ENCODE measurements at places on chromosomes 4 and X. TPM values are rescaled to one million over a fixed set of nuclear protein-coding genes. Genes with fewer than 3 reads are reported as not detected.

- DNase-seq, result no peak
Observed at GRCh38 chrX:8688776-8689175, 43.2 kb downstream of the ANOS1 start.

GRCh38 chr4:147853706-147854105, 121.8 kb downstream of the ARHGAP10 start:
- DNase-seq, result no peak

GRCh38 chrX:10015723-10016518, 48.8 kb downstream of the CLDN34 start:
- DNase-seq, result peak; percentile 52

The DUX4 gene
- not detected for total RNA-seq

- no peak for DNase-seq
Observed at GRCh38 chrX:50838820-50839600, 25.0 kb upstream of the SHROOM4 start.

The C4orf36 gene
- total RNA-seq, result 1.6 TPM

- DNase-seq, result no peak
Observed at GRCh38 chrX:45524296-45524695, 323.6 kb upstream of the DIPK2B start.

DNA sequence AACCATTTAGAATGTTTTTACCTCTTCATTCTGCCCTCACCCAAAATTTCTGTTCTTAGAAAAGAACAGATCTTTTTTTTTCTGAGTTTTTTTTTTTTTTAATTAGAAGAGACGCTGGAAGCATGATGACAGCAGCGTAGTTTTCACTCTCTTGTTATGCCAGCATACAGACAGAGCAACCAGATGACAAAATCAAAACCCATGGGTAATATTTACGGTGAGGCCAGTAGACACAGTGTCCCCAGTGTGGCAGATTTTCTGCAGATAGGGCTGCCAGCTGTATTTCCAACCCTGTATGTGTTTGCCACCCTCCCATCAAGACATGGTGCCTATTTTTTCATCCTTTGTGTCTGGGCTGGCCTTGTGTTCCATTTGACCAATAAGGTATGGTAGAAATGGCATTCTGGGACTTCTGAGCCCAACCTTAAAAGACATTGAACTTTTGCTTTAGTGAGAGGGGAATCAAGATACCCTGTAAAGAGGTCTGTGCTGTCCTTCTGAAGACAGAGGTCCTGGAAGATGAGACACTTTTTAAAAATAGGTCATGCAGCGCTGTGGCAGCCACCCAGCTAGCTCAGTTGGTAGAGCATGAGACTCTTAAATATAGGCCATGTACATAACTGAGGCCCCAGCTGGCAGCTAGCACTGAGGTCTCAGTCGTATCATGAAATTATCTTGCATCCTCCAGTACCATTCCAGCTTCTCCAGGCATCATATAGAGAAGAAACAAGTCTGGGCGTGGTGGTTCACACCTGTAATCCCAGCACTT, 6.7 kb upstream of the ZNF41 start:
- DNase-seq, result no peak

The AIMP1 gene
- total RNA-seq, result 48.8 TPM

DNA sequence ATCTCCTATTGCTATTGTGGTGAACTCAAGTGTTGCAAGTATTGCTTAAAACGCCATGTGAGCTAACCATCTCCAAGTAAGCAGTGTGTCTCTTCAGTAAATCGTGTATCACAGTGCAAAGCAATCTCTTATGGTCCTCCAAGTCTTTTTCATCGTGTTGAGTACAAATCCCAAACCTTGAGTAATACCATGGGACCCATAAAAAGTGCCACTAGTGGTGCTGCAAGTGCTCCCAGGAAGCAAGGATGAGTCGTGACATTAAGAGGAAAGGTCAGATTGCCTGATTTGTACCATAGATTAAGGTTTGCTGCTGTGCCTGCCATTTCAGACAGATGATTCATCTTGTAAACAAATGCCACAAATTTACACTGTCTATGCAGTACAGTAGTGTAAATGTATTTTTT, 66.9 kb upstream of the BMPR1B start:
- DNase-seq, result no peak

The PGAM4 gene
- not detected for total RNA-seq

The SLC10A6 gene
- total RNA-seq, result not detected

GRCh38 chr4:61427818-61428495, 227.8 kb downstream of the ADGRL3 start:
- DNase-seq, result no peak

The NAT8L gene
- 28.2 TPM for total RNA-seq

DNA sequence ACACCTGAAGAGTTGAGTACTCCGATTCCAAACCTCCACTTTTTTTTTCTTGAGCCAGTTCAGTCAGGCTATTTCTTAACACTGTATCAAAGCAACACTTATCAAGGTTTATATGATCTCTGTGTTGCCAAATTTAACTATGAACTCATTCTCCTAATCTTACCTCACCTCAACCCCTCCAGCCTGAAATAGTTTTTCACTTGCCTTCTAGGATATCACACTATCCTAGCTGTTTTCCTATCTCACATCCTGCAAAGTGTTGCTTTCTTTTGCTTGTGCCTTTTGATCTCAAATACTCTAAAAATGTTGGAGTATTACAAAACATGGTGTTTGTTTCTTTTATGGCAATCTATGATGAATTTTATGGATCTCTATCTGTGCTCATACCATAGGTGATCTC, 415.0 kb downstream of the CFAP47 start:
- no peak for DNase-seq

DNA sequence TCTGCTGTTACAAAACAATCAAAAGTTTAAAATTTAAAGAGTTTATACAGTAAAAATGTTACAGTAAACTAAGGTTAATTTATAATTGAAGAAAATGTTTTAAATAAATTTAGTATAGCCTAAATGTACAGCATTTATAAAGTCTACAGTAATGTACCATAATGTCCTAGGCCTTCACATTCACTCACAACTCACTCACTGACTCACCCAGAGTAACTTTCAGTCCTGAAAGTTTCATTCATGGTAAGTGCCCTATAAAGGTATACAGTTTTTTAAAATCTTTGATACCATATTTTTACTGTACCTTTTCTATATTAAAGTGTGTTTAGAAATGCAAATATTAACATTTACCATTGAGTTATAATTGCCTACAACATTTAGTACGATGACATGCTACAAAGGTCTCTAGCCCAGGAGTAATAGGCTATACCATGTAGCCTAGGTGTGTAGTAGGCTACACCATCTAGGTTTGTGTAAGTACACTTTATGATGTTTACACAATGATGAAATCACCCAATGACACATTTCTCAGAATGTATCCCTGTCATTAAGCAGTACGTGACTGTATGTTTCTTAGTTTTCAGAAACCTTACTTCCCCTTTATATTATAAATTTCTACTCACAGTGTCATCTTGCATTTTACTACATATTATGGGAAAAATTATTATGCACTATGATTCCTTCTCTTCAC, 320.8 kb downstream of the ADAM29 start:
- DNase-seq, result no peak

- DNase-seq, result no peak
Observed at GRCh38 chrX:22686138-22686541, 313.6 kb upstream of the DDX53 start.

- no peak for DNase-seq
Observed at GRCh38 chr4:152640058-152640921, 39.5 kb downstream of the TMEM154 start.

GRCh38 chrX:145821291-145821897, 3.8 kb downstream of the SLITRK2 start:
- DNase-seq, result no peak

DNA sequence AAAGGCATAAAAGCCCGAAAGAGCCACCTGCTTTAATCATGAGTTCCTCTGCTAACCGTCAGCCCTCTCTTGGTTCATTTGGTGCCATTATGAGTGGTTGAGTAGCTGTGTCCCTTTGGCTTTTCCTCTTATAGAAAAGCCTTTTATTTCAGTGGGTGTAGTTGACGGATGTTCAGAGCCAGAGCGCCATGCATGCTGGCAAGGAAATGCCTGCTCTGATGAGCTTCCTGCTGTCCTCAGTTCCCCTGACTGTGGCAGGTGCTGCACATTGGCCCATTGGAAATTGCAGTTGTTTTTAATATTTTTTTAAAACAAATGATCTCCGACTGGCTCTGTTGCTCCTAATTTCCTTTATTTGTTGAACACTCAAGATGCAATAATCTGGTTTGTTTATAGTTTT, 77.3 kb upstream of the LIMCH1 start:
- no peak for DNase-seq

All from mesothelial cell of epicardium (in vitro differentiated cells).